NCI-H2171 treated with DMSO at 0.1 percent for 48 hours (cell line): ENCODE measurements at places on chromosomes 7 and 10.

DNA sequence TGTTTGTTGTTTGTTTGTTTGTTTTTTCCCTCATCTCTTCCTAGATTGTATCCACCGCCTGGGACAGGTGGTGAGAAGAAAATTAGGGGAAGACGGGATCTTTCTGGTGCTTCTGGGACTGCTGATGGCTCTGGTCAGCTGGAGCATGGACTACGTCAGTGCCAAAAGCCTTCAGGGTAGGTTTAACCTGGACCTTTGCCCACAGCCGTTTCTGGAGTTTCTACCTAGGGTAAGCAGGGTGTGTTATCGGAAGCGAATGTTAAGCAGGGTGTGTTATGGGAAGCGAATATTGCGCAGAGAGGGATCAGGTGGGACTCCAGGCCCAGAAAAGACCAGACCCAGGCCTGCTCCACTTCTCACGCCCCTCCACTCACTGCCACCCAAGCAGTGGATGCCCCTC, 4.7 kb downstream of the CLCN1 start:
- no peak for DNase-seq

GRCh38 chr7:92636018-92636560, 45.9 kb upstream of the FAM133B start:
- DNase-seq: no peak

DNA sequence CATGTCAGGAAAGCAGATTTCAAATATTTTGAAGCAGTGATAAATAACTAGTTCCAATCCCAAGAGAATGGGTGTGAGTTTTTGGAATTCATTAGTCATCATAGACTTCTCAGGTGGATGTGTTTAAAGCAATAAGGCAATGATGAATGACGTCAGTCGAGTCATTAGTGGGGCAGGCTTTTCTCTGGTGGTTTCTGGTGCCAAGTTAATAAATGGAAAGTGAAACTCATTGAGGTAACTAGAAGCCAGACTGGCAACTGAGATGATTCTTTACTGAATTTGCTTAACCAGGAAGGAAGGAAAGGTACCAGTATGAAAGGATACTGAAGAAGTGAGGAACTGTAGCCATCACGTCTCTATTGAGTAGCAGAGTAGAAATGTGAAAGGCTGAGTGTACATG, 311.0 kb downstream of the GPAM start:
- no peak for DNase-seq

DNA sequence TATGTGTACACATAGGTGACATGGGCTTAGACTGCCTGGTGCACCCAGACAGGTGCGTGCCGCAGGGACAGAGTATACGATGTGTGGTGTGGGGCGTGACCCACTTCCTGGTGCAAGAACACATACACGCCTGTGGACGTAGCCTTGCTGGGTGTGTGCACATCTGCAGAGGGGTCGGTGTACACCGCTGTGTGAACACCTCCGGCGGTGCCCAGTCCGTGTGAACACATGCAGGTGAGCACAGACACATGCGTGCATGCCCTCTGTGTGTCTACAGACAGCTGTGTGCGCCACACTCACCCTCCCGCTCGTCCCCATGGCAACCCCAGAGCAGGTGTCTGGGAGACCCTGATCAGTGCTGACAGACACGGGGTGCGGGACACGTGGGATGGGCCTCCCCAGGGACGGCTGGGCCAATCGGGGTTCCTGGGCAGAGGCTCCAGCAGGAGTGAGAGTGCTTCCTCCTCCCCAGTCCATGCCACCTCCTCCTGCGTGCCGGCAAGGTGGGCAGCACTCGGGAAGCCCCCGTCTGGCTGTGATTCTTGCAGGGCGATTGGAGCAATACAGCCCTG, 23.4 kb downstream of the ELFN1 start:
- peak; percentile 59 for DNase-seq

GRCh38 chr10:124744102-124745050, at the start of gene FAM53B:
TSS of gene FAM53B (minus strand) at chr10:124744378. CDS start at chr10:124706713, 37,665 bp downstream.
- peak; percentile 53 for DNase-seq

DNA sequence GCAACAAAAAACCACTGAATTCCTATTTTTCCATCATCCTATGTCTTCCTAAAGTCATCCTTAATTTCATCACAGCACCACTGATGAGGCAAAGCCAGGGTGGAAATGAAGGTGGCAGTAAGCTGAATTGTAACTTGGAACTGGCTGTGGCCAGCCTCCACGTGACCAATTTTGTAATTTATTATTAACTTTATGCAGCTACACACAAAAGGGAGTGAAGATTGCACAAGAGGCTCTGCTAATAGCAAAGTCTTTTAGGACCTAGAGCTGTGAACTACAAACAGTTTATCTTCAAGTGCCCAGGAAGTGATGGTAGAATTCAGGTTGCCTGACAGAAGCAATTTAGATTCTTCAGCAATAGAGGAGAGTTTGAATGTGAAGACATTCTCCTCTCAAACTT, 176.4 kb downstream of the CCDC71L start:
- no peak for DNase-seq

DNA sequence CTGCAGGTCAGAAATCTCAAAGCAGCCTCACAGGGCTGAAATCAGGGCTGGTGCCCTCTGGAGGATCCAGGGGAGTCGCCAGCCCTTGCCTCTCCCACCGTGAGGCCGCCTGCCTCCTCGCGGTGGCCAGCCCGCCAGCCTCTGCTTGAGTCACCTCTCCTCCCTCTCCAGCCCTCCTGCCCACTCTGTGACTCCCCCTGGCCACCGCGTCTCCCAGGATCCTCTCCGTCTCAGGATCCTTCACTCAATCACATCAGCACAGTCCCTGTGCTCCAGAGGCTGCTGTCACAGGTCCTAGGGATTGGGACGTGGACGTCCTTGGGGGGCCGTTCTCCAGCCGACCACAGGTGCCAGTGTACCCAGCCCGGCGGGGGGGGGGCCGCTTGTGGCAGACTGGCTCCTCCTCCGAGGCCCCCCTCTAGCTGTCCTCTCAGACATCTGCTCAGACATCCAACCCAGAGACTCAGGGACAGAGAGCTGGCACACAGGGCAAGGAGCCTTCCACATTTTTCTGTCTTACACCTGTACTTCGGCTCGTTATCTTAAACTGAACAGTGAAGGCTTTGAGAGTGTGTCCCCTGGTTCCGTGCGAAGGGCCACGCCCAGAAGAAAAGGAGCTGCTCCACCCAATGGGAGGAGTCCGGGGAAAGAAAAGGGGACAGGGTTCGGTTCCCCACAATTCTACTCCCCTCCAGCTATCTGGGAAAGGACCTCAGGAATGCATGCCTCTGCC, 9.4 kb upstream of the PPP2R2D start:
- DNase-seq: no peak

GRCh38 chr7:86991093-86991769, 68.2 kb downstream of the ELAPOR2 start:
- DNase-seq: no peak

DNA sequence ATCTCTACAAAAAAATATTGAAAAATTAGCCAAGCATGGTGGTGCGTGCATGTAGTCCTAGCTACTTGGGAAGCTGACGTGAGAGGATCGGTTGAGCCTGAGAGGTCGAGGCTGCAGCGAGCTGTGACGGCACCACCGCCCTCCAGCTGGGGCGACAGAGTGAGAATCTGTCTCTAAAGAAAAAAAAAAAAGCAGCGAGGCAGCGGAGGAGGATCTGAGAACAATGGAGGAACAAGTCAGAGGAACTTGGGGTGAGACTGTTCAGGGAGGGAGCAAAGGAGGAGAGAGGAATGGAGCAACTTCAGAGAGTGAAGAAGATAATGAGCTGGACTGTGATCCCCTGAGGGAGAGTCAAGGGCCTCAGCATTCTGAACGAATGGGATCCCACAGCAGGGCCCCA, 85.4 kb downstream of the MKX start:
- no peak for DNase-seq

DNA sequence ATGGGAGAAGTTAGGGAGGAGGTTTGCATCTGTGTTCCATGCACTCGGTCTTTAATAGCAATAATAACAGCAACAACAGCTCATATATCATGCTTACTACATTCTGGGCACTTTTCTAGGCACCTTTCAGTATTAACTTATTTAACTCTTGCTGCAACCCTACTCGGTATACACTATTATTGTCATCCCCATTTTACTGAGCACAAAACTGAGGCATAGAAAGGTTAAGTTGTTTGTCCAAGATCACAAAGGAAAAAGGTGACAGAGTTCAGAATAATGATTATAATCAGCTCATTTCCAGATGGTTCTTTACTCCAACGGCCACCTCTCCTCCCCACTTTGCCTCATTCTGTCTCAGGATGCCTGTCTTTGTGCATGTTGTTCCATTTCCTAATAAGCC, 102.1 kb upstream of the ABI1 start:
- no peak for DNase-seq

- DNase-seq: peak; percentile 26
These were observed 46.0 kb upstream of the OPTN start for GRCh38 chr10:13053794-13054462.

- no peak for DNase-seq
These were observed 165.9 kb downstream of the DNAJB6 start for GRCh38 chr7:157502701-157503111.

DNA sequence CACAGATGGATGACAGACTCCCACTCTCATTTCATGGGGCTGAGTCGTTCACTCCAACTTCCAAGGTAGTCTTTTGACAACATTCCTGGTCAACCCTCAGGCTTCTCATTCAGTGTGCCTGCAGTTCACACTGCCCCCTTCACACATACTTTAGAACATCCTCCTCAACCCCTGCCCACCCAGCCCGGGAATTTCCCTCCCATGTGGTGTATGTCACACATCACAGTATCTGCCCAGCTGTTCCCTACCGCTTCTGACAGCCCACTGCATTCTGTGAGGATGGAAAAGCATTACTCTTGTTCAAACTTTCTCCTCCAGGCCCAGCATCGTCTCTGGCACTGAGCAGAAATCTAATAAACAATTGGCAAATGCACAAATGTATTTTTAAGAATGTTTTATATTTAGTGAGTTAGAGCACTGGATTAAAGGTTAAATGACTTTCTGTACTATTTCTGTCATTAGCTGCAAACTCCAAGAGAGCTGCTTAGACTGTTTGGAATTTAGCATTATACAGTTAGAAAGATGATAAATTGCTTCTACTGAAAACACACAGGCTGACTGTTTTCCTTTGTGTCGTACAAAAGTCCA, 110.4 kb downstream of the SFMBT2 start:
- DNase-seq: no peak

- DNase-seq: no peak
These were observed 165.6 kb downstream of the ADARB2 start for GRCh38 chr10:1571587-1572237.

- no peak for DNase-seq
These were observed 161.9 kb upstream of the MEOX2 start for GRCh38 chr7:15848362-15848761.

- DNase-seq: peak; percentile 68
These were observed 4.3 kb downstream of the ELOVL3 start for GRCh38 chr10:102230264-102230860.

DNA sequence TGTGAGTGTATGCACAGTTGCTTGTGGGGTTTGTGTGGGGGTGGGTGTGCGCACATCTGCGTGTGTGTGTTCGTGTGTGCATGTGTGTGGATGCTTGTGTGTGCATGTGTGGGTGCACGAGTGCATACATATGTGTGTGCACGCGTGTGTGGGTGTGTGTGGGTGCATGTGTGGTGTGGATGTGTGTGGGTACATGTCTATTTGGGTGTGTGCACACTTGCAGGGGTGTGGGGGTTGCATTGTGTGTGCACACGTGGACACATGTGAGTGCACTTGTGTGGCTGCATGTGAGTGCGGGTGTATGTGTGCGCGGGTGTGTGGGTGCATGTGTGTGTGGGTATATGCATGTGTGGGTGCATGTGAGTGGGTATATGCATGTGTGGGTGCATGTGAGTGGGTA, 73.7 kb downstream of the NKX6-2 start:
- DNase-seq: no peak

DNA sequence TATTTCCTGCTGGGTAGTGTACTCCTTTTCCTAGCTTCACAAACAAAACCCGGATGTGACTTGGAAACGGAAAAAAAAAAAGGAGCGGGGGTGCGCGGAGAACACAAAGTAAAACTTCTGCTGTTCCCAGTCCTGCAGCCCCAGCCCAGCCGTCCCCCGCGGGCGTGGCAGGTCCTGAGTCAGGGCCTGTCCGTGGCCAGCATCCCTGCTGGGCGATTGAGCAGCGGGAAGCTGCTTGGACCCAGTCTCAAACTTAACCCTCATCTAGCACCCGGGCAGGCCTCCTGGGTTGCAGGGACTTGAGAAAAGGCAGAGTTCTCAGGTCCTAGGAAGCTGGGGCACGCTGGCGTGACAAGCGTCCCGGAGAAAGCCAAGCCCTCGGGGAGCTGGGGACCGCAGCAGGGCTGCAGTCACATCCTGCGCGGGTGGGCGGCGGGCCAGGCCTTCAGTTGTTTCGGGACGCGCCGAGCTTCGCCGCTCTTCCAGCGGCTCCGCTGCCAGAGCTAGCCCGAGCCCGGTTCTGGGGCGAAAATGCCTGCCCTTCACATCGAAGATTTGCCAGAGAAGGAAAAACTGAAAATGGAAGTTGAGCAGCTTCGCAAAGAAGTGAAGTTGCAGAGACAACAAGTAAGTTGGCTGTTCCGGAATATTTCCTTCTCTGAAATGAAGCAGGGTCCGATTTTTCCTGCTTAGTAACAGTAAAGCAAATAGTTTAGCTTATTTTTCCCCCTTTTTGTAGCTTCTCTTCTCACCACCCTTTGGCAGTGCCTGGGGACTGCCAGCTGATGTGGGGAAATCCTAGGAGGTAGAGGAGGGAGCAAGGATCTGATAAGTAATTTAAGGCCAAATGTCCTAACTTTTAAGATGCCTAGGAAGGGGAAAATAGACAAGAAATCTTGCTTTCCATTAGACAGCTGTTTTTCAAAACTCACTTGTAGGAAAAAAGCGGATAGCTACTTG, at the start of gene GNG11:
Gene GNG11 (plus strand): TSS at position 129 of the 960 bp plus-strand sequence. CDS start 403 bp downstream, at position 532.
- no peak for DNase-seq

DNA sequence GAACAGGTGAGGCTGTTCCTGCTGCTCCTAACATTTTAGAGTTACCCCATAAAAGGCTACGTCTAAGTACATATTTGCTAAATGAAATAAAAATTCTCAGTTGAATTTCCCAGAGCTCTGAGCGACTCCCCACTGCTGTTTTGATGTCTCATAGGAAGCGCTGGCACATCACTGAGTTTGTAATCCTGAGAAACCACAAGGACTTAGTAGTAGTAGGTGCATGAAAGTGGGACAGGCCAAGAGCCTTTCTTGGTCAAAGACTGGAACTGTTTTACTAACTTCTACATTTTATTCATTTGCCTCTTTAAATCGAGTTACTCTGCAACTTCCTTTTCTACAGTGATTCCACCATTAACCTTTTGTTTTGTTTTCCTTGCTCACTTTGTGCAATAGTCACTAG, 85.9 kb downstream of the XPNPEP1 start:
- DNase-seq: no peak

- DNase-seq: no peak
These were observed 432.1 kb upstream of the PCDH15 start for GRCh38 chr10:55233090-55233489.

- DNase-seq: no peak
These were observed 35.9 kb upstream of the TSPAN33 start for GRCh38 chr7:129108581-129108980.
